ENCODE measurements at places on chromosomes 13 and 19.

DNA sequence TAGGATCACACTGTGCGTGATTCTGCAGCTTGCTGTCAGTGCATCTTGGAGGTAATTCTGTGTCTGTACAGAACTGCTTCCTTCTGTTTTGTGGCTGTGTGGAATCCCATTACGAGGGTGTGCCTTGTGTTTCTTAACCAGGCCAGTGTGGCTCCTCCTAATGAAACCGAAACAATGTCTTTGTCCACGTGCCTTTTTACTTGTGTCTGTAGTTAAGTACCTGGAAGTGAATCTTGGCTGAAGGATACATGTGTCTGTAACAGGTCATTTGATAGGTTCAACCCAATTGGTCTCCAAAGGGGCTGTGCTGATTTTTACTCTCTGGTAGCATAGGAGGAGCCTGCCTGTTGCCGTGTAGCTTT lies 13.1 kb downstream of the NOP53 start:
- no peak for DNase-seq

DNA sequence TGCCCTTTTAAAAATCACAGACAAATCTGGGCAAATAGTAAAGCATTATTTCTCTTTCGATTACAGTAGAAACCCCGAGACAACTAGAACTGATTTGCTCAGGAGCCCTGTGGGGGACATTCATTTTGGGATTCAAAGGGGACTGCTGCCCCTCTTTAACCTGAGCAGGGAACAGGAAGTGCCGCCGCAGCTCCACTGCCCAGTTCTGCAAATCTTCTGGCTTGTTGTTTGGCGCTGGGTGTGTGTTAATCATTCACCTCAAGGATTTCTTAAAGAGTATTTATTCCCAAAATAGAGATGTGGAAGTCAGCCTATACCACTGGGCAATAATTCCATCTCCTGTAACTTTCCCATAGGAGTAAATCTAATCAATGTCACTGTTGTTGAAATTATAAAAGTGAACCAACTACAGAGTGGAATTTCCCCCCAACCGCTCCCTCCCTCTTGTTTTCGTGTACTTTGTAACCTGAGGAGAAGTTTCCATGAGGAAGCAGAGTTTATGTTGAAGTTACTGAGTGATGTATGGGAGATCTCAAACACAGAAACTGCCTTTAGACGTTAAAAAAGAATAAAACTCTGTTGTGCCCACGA lies 515.8 kb downstream of the KLF12 start:
- DNase-seq: no peak

- DNase-seq: no peak
Observed at GRCh38 chr19:17170538-17171297, 44.4 kb upstream of the USE1 start.

DNA sequence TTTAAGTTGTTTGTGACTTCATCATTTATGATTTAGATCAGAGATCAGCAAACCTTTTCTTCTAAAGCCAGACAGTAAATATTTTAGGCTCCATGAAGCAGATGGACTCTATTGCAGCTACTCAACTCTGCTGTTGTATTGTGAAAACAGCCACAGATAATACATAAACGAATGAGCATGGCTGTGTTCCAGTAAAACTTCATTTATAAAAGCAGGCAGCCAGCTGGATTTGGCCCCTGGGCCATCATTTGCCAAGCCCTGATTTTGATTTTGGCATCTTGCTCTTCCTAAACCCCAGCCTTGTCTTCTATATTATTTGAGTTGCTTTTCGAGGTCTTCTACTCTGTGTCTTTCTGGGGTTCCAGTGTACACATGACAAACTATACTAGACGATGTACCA lies 41.3 kb downstream of the RNASEH2B start:
- no peak for DNase-seq

DNA sequence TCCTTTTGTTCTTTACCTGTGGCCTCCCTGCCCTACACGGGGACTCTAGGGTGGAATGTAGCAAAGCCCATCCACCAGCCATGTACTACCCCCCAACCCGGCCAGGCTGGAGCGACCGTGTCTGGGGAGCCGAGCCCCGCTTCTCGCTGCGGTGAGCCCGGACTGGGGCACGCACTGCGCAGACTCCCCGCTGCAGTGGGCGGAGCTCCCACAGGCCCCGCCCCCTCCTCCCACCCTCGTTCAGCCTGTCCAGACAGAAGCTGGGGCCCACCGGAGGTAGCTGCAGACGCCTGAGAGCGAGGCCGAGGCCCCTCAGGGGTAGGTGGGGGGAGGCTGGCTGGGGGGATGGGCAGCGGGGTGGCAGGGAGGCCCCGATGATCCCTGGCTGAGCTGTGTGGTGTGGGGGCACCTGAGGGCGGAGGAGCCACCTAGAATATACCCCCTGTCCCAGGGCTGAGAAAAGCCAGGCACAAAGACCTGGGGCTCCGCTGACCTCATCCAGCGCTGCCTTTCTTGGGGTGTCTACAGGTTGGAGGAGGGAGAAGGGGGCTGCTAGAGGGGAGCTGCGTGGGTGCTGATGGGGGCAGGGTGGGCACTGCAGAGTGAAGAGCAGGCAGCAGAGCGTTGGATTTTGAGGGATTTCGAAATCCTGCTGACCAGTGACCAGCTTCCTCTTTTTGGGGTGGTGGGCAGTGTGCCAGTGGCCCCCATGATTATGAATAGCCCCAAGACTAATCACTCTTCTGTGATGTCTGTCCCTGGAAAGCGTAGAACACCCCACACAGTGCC lies 17.3 kb downstream of the PLD3 start:
- DNase-seq: peak; percentile 89

DNA sequence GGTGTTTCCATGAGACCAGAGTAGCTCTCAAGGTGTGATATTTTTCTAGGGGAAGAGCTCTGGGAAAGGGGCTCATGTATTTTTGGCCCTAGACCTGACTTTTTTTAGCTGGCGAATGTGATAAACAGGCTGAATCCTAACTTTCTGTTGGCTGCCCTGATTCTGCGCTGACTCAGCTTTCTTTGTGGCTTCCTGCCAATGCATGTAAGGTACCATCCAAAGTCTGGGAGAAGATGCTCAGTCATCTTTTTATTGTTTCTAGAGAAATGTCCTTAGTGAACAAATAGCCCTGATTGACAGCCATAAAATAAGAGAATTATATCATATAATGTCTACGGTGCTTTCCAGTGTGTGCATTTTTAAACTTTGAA lies 113.6 kb upstream of the MBNL2 start:
- DNase-seq: no peak

DNA sequence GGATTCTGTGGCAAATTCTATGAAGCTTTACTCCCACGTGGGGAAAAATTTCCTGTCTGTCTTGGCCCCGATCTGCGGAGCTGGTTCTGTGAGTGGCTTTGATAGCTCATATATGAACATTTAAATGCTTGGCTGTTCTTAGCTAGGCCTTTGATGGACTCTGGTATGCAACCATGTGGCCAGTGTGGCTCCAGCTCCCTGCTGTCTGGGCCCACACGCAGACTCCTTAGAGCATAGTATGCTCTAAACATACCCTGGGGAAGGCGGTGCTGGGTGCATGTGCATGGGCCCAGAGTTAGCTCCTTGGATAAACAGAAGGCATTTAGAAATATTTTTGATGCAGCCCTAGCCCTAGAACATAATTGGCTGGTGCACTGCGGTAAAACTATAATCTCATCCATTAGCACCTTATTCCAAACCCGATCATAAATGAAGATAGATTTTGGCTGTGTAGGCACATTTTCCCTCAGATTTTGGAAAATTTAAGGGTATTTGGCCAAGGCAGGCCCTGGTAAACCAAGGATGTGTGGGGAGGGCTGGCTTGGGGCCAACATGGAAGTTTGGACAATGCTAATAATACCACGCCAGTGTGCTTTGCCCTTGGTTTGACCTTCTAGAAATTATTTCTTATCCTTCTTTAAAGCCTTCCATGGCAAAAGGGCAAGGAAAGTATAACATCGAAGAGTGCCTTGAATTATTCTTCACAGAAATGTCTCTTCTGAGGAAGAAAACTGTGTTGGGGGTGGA lies 153.5 kb downstream of the LMO7 start:
- DNase-seq: no peak

DNA sequence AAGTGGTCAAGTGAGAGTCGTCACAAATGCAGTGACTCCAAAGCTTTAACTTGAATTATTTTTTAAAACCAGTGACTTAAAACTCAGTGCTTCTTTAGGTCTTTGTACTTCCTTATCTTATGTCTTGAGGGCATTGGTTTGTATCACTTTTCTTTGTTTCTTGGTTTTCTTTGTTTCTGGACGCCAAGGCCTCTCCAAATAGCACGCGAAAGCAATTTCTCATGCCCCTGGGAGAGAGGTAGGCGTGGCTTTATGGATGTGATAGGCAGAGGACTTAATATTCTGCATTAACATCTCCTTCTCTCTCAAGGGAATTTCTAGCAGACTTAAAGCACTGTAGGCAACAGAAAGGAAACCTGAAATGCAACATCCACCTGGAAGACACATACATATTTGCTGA lies 20.6 kb downstream of the UBE2L5 start:
- no peak for DNase-seq

DNA sequence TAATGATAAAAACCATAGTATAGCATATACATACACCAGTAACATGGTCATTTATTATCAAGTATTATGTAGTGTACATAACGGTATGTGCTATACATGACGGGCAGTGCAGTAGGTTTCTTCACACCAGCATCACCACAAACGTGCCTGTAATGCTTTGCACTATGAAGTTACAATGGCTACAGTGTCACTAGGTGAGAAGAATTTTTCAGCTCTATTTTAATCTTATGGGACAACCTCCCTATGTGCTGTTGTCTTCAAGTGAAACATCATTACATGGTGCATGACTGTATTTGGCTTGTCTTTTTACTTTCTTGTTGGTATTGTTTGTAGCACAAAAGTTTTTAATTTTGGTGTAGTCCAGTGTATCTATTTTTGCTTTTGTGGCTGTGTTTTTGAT lies 18.7 kb downstream of the CDK8 start:
- DNase-seq: no peak

GRCh38 chr19:57192993-57193392 lies 1.7 kb downstream of the ZNF264 start:
- DNase-seq: no peak

DNA sequence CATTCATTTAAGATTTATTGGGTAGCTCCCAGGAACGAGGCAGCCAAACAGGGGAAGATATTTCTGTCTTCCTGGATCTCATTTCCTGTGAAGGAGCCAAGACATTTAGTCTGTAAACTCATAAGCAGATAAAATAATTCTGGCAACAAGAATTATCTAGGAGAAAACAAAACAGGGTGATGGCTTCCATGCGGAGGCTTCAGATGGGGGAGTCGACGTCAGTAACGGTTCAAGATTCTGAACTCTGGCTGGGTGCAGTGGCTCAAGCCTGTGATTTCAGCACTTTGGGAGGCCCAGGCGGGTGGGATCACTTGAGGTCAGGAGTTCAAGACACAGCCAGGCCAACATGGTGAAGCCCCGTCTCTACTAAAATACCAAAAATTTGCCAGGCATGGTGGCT lies 1.3 kb downstream of the GNA15 start:
- no peak for DNase-seq

DNA sequence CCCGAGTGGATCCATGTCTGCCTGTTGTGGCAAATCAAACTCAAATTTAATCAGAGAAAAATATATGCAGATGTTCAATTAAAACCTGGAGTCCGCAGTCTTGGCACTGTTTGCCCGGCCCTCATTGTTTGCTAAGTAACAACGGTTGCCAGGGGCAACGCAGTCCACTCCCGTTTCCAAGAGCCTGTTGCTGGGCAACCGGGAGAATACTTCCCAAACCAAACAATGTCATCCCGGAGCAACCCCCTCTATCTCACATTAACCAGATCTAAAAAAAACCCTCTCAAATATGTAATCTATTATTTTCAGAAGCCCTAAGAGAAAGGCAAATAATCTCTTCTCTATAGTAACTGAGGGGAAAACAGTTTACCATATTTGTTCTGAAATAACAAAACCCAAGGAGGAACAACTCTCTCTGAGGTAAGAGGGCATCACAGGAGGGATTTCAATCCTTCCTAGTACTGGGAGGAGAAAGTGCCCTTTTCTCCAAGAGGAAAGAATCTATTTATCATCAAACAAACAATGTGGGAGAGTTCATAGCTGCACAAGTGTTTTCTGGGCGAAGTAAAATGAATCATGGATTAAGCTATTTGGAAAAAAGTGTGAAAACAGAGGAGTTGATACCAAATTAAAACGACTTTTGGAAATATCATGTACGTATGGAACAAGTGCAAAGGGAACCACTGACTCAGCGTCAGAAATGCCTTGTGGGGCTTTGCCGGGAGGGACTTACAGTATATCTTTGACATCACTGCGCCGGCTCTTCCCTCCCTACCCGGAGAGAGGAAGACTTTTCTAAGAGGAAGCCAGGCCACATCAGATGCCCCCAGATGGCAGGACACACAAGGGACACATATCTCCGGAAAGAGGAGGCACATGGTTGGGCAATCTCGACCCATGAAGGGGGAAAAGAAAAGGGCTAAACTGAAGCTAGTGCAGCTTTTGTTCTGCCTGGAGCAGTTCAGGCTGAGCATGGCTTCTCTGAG lies 43.3 kb downstream of the RFX2 start:
- DNase-seq: peak; percentile 87

DNA sequence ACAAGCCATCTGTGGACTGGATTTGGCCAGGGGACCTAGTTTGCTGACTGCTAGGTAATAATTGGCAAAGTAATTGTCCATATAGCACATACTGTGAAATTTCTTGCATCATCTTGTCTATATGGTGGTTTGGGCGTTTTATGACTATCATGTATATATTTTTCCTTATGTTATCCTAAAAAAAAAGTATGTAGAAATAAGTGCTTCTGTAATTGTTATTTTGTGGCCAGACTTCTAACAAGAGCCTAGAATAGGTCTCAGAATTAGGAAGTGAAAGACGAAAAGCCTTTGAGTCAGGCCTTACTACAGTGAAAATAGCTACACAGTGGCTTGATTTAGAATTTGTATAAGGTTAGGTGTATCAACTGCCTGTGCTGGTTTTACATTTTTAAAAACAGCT lies 4.2 kb downstream of the FNDC3A start:
- no peak for DNase-seq

GRCh38 chr19:51098365-51099046 lies 9.7 kb downstream of the CTU1 start:
- no peak for DNase-seq

DNA sequence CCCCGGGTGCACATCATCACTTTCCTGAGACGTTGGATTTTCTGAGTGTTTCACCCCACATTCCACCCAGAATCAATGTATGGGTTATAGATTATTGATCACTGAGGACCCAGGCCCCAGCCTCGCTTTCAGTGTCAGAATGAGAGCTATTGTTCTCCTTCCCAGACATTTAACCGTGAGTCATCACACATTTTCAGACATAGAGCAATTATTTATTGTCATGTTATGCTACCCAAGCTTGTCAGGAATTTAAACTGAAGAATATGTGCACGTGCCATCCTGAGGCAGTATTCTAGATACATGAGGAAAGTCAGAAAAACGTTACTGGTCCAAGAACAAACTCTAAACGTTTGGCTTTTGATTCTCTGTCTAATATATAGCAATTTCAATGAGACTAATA lies 276.6 kb upstream of the ZNF507 start:
- DNase-seq: no peak

DNA sequence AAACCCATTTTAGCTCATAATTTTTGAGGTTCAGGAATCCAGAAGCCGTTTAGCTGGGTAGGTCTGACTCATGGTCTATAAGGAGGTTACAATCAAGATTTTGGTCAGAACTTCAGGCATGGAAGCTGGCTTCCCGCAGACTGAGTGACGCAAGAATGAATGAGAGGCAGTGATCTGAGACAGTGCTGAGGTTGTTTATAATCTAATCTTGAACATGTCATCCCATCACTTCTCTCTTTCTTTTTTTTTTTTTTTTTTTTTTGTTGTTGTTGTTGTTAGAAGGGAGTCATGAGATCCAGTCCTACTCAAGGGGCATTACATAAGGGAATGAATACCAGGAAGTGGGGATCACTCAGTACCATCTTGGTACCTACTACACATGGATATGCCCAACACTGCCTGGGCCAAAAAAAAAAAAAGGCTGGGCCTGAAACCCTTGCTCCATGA lies 217.4 kb downstream of the DLEU7 start:
- DNase-seq: no peak
